Stimulated activated CD8-positive, alpha-beta memory T cell treated with anti-CD3 and anti-CD28 coated beads, Interleukin-4, amount 100 ng/mL, for 1 hour (primary cell): ENCODE measurements at places on chromosomes 2 and 18.

DNA sequence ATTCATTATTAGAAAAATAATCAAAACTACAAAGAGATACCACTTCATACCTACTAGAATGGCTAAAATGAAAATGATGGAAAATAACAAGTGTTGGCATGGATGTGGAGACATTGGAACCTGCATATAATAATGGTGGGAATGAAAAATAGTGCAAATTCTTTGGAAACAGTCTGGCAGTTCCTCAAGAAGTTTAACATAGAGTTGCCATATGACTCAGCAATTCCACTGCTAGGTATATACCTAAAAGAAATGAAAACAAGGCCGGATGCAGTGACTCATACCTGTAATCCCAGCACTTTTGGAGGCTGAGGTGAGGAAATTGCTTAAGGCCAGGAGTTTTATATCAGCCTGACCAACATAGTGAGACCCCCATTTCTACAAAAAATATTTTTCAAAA lies 41.6 kb upstream of the ACYP2 start:
- no peak for DNase-seq

- no peak for DNase-seq
These were observed 14.8 kb downstream of the SETBP1 start for GRCh38 chr18:44695503-44695902.

DNA sequence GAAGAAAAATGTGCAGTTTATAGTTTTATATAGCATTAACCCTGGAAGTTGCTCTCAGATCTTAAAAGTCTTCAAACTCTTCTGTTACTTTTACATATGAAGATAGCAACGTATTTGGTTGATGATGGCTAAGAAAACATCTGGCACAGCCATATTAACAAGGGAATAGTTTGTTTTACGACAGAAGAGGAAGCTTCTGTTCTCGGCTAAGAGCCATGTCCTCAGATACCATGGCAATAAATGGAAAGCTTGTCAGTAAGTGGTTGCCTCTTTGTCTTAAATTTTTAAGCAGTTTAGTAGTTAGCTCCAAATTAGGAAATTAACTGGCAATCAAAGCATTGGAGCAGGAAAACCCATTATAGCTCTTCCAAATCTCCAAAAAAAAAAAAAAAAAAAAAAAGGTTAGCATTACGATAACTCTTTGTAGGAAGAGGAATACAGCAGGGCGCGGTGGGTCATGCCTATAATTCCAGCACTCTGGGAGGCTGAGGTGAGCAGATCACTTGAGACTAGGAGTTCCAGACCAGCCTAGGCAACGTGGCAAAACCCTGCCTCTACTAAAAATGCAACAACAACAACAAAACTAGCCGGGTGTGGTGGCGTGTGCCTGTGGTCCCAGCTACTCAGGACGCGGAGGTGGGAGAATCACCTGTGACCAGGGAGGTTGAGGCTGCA lies 4.5 kb upstream of the STON1 start:
- no peak for DNase-seq

DNA sequence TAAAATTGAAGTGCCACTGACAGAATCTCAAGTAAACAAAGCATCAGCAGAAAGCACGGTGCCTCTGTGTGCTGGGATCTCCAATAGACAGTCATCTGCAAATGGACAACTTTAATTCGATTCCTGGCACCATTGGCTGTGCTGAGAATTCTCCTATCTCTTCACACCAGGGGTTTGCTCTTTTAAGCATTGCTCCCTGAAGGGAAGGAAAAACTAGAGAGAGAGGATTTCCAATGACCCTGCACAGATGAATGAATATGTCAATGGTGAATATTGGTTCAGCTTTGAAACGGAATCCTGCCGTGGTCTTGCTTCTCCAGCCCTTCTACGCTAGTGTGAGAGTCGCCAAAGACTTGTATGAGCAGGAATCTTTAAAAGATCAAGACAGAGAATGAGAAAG lies 97.9 kb downstream of the FIGN start:
- no peak for DNase-seq

DNA sequence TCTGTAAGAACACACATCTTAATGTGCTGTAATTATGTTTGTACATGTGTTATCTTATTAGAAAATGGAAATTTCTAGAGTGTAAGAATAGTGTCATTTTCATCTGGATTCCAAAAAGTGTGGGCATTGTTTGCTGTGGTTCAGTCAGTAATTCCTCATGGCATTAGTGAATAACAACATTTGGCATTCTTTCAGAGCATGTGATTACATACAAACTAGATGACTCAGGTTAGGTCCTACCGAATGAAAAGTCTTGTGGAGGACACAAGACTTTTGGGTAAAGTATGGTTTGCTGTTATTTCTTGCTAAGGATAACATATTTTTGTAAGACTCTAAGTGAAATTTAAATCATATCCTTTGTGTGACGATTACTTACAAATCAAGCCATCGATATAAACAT lies 593.1 kb upstream of the NRXN1 start:
- no peak for DNase-seq

GRCh38 chr2:207504513-207505170 lies 25.1 kb upstream of the CREB1 start:
- no peak for DNase-seq

GRCh38 chr2:55768991-55769390 lies 75.3 kb upstream of the PNPT1 start:
- no peak for DNase-seq
